Cortex of kidney (tissue), 1 donor: ENCODE measurements at places on chromosomes 6 and 20.

DNA sequence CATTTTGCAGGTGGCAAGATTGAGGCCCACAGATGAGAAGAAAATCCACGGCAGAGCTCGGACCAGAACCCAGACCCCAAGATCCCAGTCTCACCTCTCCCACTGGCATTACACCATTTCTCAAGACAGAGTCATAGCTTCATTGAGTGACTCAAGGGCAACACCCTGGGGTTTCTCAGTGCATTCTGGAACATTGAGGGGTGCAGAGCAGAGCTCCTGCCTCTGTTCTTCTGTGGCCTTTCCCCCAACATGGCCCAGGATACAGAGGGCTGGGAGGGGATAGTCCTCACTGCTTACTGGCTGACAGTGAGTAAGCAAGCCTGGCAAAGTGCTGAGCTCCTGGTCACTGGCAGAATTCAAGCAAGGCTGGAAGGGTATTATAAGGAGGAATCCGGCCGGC is 74.0 kb downstream of the MDGA1 start:
- DNase-seq, result no peak

DNA sequence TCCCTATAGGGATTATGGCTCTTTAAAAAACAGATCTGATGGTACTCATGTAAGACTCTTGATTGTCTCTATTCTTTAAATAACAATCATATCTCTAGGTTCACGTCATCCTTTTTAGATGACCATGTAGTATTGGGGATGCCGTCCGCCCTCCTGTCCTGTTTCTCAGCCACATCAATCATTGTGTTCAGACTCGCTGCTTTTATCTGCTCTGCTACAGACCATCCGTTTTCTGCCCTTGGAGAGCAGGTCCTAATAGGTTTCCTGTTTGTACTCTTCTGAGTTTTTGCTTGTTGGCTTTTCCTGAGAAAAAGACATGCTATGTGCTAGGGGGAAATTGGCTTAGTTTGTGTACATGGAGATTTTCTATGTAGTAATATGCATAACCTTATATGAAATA is 76.8 kb downstream of the SASH1 start:
- DNase-seq, result no peak

GRCh38 chr20:15921930-15922329 is 651.3 kb downstream of the KIF16B start:
- DNase-seq, result no peak

DNA sequence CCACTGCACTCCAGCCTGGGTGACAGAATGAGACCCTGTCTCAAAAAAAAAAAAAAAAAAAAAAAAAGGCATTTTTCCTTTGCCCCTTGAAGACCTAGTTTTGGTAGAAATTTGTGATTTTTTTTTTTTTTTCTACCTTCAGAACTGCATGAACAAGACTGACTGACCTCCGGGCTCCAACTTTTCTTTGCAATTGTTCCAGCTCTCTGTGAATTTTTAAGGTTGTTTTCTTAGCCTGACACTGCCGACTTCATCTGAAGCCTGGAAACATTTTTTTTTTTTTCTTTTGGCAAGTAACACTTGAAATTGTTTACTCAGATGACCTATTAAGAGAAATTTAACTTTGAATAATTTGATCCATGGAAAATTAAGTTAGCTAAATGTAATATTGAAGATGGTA is 73.0 kb downstream of the SLC24A3 start:
- no peak for DNase-seq

GRCh38 chr20:3904857-3905256 is 15.7 kb downstream of the PANK2 start:
- no peak for DNase-seq

GRCh38 chr20:58004900-58005299 is 223.6 kb downstream of the ANKRD60 start:
- no peak for DNase-seq

GRCh38 chr6:135784507-135784906 is 67.0 kb upstream of the PDE7B start:
- DNase-seq, result no peak

DNA sequence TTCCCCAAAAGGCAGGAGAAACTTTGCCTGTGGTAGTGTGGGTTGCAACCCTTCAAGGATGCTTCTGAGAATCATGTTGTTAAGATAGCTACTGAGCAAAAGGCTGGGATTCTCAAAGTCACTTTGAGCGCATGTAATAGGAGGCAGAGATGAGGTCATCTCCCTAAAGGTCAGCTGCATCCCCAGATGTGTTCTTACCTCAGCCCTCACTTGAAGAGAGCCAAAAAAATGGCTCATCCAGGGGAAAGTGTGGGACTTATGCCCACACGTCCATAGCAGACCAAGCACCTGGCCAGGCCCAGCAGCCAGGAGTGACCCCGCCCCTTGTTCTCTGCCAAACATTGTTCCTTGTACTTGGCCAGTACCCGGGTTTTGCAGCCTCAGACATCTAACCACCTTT is 187.0 kb upstream of the BMP2 start:
- DNase-seq, result no peak

DNA sequence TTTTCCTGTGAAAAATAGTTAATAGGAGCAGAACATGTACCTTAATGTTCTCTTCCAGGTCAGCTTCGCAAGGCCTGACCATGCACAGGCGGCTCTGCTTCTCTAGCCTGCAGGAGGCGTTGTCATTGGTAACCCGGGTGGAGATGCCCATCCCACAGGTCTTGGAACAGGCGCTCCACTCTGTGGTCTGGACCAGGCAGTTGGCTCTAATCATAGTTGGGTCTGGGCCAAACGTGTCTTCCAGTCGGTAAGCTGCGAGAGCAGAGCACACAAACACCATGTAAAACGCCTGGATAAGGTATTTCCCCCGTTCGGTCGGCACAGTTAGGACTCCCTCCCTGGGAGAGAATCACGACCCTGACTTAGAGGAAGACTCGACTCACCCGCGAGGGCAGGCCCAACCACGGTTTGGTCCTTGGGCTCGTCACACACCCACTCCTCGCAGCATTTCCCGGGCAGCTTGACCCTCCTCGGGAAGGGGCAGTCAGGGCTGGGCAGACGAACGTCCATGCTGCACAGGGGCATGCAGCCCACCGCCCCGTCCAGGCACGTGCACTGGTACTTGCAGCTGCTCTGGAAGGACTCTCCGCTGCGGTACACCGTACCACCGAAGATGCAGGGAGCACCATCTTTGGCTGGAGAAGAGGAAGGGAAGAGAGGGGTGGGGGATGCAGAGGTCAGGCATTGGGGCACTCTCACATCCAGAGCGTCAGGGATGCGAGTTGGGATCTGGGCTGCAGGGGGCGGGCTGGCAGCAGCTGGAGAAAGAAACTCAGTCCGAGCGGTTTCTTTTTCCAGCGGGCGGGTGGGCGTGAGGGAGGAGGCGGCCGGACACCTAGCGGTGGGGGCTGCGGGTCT is 1.0 kb downstream of the CCN2 start:
- no peak for DNase-seq

DNA sequence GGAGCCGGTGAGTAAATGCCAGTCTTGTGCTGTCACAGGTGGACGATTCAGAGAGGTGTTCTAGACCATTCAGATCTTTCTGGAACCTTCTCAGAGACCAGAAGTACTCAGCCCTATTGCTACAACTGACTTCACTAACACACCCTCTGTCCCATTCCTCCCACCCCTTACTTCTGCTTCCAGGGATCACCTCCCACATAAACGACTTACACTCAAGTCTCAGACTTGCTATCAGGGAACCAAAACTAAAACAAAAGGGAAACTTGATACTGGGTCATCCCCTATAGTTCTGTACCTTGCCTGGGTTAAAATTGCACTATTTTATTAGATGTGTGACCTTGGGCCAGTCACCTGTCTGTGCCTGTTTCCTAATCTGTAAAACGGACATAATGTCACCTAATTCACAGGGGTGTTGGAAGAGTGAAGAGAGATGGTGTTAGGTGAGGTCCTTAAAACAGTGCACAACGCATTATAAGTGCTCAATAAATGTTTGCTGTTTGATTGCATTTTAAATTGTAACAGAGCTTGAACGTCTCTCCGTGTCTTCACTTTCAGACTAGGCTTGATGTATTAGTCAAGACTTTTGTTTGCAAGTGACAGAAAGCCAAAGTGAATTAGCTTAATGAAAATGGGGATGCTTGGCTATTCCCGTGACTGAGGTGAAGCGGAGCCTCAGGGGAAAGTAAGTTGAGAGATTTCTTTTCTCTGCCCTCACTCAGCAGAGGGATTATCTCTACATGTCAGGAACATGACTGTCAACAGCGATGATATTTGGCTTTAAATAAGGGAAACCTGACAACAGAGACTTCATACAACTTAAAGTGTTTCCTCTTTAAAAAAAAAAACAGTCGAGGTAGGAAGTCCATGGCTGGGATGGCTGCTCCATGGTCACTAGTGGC is 3.0 kb upstream of the SRXN1 start:
- no peak for DNase-seq

GRCh38 chr6:127460465-127460864 is 1.3 kb upstream of the KIAA0408 start:
- DNase-seq, result no peak

DNA sequence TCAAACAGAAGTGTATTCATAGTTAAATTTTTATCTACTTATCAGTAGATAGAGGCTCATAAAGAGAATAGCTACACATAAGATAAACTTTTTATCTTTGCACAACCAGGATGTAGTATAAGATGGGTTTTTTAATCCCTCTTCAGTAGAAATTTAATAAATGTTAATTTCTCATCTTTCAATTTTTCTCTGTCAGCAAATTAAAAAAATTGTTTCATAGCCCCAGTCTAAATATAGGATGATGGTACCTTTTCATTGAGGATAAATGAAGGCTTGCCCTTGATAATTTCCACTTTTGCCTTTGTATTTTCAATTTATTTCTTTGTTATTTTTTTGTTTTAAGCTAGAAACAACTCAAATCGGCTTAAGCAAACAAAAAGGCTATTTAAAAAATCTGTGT is 251.2 kb upstream of the NOX3 start:
- DNase-seq, result no peak

- no peak for DNase-seq
Observed at GRCh38 chr20:37833221-37833896, 69.6 kb upstream of the VSTM2L start.

GRCh38 chr20:24059174-24059573 is 70.6 kb upstream of the GGTLC1 start:
- no peak for DNase-seq

DNA sequence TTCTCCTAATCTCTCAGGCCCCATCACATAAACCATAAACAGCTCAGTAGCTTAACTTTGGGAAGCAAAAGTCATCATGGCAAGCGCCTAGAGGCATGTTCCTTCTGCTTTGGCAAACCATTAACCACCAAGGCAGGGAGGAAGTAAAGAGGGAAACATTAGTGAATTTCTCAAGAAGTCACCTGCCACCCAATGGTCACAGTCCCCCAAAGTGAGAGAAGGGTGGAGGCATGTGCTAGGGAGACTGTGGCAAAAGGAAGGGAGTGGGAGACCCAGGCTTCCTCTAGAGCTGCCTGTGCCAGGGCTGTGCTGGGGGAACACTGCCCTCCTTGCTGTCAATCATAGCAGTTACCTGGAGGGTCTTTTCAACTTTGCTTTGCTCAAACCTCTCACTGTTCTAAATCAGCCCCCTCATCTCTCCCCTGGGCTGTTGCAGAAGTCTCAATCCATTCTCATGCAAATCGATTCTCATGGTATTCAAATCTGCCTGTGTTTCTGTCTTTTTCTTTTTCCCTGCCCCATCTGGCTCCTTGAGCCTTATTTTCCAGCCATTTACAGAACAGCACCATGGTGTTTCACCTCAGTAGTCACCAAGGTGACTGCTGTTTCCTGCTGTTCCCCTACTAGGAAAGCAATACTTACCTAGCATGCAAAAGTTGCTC is 1.8 kb upstream of the RNF24 start:
- no peak for DNase-seq

- DNase-seq, result no peak
Observed at GRCh38 chr6:75098709-75099108, 107.1 kb downstream of the COL12A1 start.

DNA sequence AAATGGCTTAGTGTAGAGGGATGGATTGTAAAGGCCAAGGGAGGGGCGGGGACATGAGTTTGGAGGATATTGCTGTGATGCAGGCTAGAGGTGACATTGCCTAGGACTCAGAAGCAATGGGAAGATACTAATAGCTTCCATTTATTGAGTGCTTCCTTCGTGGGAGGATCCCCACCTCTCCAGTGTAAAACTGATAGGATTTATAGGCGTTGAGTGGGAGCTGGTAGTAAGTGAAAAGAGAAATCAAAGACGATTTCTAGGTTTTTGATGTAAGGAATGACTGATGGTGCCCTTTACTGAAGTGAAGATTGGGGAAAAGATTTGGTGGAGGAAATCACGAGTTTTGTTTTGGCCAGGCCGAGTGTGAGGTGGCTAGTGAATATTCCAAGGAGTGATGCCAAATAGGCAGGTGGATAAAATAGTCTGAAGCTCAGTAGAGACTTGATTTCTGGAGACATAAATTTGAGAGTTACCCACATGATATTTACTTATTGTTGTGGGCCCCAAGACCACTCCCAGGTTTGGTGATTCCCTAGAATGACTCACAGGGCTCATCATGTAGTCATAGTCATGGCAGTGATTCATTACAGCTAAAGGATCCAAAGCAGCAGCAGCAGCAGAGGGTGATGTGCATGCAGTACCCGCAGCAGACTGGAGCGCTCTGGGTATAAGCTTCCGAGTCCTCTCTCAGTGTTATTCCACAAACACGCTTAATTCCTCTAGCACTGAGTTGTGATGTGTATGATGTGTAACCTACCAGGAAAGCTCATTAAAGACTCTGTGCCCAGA is 10.2 kb downstream of the RPRD1B start:
- no peak for DNase-seq

GRCh38 chr20:41865938-41866337 is 247.8 kb upstream of the CHD6 start:
- no peak for DNase-seq

DNA sequence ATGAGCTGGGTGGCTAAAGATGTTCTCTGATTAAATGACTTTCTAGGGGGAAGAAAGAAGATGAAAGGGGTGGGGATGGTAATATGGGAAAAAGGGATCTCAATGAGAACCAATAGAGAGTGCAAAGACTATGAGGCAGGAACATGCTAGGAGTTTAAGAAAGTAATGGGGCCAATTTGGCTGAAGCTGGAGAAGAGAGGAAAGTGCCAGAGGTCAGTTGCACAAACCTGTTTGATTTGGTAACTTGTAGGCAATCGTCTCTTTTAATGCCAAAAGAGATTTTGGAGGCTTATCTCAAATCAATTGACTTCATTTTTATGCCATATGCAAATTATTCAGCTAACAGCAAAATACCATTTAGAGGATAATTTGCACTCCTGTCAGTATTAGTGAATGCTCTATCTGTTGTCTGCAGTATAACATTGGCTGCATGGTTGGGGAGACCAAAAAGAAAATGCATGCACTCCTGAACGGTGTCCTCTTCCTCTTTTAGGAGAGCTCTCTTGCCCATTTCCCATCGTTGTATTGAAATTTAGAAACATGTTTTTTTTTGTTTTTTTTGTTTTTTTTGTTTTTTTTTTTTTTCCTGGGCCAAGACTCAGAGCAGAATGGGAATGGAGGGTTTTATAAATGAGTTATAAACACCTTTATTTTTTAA is 193.9 kb downstream of the BTBD3 start:
- DNase-seq, result no peak

GRCh38 chr6:125188594-125189203 is 35.1 kb downstream of the TPD52L1 start:
- DNase-seq, result no peak

DNA sequence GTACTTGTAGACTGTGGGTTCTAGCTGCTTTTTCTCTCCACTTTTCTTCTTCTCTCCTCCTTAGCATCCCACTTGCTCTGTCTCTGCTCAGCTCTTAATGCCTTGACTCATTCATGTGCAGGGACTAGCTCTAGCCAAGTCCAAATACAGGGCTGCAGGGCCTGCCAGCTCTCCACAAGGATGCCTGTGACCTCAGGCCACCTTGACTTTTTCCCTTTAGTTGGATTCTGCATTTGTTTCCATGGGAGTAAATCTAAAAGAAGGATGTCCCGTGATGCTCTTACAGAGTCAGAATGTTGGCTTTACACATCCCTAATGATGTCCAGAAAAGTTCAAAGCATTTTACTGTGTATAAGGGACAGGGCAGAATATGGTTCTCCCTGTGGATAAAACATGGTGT is 101.8 kb upstream of the PREP start:
- no peak for DNase-seq
